ENCODE measurements at places on chromosomes 2 and 18.

GRCh38 chr2:160516547-160517365, 23.1 kb upstream of the RBMS1 start:
- no peak for DNase-seq

DNA sequence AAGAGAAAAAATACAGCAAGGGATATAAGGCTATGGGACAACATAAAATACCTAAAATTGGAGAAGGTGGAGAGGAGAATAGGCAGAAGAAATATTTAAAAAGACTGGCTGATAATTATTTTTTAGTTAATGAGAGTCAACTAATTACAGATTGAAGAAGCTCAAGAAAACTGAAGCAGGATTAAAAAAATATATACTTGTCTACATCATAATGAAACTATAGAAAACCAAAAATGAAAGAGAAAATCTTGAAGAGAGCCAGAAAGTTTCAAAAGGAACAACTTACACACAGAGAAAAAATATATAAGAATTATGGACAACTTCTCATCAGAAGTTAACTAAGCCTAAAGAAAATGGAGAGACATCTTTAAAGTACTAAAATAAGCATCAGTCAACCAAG, 62.9 kb upstream of the APCDD1 start:
- no peak for DNase-seq

DNA sequence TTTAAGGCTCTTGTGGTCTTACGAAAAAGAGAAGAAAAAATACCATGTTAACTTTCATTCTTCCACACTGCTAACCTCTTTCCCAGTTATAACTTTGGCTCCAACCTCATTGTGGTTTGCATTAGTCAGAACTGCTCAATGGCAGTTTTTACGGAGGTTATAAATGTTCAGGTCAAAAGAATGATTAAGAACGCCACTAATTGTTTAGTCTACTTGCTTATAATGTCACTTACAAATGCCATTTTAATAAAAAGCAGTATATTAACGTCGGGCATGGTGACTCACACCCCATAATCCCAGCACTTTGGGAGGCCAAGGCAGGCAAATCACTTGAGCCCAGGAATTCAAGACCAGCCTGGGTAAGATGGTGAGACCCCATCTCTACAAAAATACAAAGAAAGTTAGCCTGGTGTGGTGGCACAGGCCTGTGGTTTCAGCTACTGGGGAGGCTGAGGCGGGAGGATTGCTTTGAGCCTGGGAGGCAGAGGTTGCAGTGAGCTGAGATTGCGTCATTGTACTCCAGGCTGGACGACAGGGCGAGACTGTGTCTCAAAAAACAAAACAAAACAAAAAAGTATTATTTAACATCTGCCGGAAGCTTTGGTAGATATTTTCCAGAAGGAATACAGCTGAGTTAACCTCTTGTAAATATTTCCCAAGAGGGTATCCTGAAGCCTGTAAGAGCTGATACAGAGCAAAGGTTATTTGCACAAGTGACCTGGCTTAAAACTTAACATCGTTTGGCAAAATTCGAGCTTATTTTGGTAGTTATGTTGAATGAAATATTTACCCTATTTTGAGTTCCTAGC, 5.1 kb downstream of the AGPS start:
- no peak for DNase-seq

DNA sequence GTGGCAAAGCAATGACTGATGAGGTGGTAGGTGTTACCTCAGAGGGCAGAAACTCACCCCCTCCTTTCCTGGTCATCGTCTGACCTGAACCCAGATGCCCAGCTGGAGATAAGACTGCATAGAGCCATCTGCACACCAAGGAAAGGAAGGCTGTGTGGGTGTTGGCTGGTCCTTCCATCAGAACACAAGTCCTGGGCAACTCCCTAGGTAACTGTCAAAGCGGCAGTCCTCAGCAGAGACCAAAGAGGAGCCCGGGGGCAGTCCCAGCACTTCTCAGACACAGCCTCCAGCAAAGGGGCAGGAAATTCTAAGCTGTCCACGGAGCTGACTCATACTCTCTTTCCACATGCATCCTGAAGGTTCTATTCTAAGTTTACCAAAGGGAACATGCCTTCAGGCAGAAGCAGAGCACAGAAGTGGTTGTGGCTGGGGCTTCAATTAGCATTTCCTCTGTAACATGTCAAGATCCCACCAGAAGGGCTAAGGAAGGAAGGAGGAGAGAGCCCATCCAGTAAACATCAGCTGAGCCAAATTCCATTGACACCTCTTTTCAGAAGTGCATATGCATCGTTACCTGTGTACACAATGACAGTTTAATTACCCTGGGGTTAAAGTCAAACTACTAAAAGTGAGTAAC, 54.7 kb downstream of the SPRED2 start:
- no peak for DNase-seq

- DNase-seq, result no peak
These were observed 115.6 kb downstream of the CTAGE1 start for GRCh38 chr18:22302144-22302543.

GRCh38 chr2:136858656-136859055, 93.3 kb downstream of the THSD7B start:
- no peak for DNase-seq

- DNase-seq, result no peak
These were observed 4.9 kb downstream of the PDCD1 start for GRCh38 chr2:241853651-241854341.

- no peak for DNase-seq
These were observed 34.1 kb upstream of the GRB14 start for GRCh38 chr2:164655336-164655735.

- DNase-seq, result no peak
These were observed 673 bp upstream of the HNMT start for GRCh38 chr2:137963535-137964065.

DNA sequence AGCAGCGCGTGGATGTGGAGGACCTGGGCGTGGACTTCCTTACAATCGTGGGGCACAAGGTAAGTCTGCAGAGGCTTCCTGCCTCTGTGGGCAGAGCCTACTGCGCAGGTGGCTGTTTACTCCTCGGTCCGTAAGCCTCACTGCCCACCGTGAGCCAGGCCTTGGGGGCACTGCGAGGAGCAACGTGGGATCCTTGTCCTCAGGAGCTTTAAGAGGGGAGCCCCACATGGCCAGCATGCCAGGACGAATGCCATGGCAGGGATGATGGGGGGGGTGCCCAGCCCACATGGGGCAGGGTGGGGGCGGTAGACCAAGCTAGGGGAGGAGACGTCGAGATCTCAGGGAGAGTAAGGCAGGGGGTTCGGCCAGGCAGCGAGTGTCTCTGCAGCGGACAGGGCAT, 18.0 kb upstream of the ESPNL start:
- DNase-seq, result no peak

- DNase-seq, result no peak
These were observed 10.2 kb downstream of the IL1F10 start for GRCh38 chr2:113077921-113078320.

DNA sequence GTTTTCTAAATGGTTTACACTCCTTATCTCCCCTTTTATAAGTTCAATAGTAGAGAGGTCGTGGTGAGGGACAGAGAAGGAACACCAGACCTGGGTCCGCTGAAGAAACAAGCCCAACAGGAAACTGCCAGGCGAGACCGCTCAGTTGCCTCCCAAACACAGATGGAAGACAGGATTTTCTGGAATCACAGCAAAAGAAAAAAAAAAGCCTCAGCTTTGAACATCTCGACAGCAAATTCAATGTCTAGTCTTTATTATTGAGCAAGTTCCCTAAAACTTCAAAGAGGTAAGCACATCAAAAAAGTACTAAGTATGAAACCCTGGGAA, 33.5 kb upstream of the GNAL start:
- no peak for DNase-seq

GRCh38 chr2:201733544-201733943, 35.1 kb upstream of the MPP4 start:
- DNase-seq, result no peak

DNA sequence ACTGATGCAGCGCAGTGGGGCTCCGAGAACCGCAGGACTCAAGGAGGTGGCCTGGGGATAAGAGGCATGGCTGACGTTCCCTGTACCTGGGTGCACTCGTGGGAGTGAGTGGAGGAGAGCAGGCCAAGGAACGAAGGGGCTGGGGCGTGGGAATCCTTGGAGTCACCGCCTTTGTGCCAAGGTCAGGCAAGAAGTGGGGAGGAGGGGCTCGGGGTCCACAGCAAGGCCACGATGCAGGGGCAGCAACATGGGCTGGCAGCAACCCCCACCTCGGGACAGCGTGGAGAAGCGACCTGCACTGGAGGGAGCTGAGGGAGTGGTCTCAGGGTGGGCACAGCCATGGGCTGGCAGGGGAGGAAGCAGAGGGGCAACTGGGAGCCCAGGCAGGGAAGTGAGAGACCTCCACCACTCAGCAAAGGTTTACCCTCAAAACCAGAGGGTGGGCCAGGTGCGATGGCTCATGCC, 18.6 kb downstream of the ARID5A start:
- no peak for DNase-seq

- DNase-seq, result no peak
These were observed 75.5 kb upstream of the SPTBN1 start for GRCh38 chr2:54380670-54381069.

DNA sequence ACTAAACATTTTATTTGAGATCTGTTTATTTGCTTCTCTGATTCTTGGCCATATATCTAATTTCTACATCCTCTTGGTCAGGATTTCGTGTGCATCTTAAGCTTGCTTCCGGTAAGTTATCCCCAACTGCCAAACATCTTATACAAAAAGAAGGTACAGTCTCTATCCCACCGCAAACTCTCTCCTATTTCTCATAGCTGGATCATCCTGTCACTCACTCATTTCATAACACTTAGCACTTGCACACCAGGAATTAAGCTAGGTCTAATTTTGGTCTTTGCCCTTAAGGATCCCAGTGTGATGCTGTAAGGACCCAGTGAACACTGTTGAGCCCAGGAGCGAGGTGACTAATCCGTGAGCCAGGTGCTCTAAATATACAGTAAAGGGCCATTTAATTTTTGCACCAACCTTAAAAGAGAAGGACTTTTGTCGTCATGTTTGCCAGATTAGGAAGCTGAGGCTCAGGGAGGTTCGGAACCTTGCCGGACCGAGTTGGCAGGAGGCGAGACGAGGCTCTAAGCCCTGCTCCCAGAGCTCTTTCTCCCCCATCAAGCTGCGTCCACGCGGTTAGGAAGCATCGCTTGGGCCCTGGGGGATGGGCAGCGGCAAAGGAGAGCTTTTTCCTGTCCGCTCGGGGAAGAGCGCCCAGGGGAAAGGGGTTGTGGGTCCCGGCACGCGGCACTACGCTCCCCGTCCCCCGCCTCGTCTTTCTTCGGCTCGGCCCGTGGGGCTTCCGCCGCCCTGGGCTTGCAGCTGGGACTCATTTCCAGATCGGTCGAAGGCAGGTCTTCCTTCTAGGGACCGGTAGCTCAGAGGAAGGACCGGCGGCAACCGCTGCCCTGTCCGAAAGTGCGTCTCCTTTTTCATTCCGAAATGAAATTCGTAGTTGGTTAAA, 4.1 kb upstream of the ITPRIPL1 start:
- DNase-seq, result no peak

DNA sequence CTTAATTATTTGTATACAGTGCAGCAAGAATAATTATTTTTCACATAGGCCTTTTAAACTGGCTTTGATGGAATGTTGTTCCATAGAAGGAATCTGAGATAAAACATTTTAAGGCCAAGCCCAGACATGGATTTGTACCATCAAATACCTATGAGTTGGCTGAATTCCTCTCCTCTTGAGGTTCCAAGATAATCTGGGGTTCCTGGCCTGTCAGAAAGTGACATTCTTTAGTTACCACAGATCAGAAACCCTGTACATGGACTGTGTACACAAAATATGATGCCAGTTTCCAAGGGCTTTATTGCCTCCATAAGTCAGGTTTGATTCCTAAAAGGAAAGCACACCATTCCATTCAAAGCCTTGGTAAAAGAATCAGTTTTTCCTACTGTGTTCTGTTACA, 1256.7 kb upstream of the NRXN1 start:
- no peak for DNase-seq

DNA sequence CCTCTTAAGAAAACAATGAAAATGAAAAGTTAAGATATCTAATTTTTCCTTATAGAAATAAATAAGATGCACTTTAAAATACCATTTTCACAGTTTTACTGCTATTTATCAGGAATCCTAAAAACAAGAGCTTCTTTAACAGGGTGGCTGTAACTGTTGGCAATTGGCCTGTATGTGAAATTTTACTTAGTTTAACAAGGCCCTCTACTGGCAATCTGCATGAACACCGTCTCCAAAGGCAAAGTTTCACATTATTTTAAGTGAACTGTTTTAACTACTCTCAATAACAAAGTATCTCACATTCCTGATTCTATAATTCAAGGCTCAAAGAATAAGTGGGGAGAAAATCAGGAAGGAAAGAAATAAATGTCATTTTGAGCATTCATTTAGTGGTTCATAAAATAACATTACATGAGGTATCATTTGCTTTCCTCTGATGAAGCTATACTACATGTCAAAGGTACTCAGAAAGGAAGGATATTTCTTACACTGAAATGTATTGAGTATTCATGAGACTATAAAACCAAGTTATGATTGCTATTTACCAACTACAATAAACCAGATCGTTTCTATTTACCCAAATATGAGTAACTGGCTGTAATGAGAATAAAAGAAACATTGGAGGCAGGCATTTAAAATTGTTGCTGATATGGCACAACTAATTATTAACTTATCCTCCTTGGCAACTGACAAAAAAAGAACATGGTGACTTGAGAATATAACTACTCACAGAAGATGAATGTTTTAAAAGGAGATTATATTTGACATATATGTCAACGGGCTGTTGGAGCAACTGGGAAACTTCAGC, 7.0 kb downstream of the NCKAP5 start:
- no peak for DNase-seq

GRCh38 chr2:9778012-9778411, 65.3 kb upstream of the TAF1B start:
- no peak for DNase-seq

GRCh38 chr18:61869636-61870035, 23.2 kb downstream of the RNF152 start:
- no peak for DNase-seq

- DNase-seq, result no peak
These were observed 46.0 kb downstream of the TMEFF2 start for GRCh38 chr2:192148620-192149321.

DNA sequence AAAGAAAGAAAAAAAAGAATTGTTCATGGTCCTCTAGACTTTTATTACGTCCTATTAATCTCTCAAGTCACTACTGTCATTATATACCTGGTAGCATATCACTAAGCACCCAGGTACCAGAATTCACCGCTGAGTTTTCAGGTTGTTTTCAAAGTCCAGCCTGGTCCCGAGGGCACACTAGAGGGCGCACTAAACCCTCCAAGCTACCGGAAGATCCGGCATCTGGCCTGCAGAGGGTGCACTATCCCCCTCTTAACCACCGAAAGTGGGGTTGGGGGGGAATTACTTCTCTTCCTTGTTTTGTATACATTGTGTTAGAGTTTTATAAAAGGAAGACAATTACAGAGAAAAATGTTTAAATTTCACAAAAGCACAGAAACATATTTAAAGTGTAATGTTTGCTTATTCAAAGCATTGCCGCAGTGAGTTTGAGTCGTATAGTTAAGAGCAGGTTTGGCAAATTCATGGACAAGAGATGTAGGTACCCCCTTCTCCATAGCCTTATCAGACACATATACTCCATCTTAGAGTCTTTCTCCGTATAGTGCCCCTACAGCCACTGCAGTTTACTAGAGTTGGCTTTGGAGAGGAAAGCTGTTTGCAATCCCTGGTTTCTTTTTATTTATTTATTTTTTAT, 19.2 kb downstream of the MOGAT1 start:
- peak; percentile 79 for DNase-seq

- DNase-seq, result no peak
These were observed 40.6 kb downstream of the CHST10 start for GRCh38 chr2:100376836-100377235.

- no peak for DNase-seq
These were observed 66.7 kb downstream of the MARCHF4 start for GRCh38 chr2:216305574-216305973.

GRCh38 chr2:15010346-15010745, 377.8 kb downstream of the LRATD1 start:
- no peak for DNase-seq
